ELF-1 (cell line): ENCODE measurements at places on chromosomes 13 and 19.

GRCh38 chr13:65149687-65150086 is 2080.4 kb downstream of the PCDH9 start:
- peak; percentile 33 for DNase-seq

DNA sequence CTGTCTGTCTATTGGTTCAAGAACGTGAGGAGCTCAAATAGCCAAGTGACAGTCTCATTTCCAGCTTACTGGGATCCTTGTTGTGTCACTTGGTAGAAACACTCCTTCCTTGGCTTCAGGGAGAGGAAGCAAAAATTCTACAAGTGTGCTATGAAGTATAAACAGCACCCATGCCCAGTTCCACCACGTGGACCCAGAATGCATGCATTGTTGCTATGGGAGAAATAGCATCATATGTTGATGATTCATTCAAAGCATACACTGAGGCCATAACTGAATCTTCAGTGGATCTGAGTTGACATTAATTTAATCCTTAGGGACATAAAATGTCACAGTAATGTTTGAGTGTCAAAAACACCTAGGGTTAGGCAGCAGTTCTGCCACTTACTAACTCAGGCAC is 199.0 kb upstream of the RXFP2 start:
- no peak for DNase-seq

DNA sequence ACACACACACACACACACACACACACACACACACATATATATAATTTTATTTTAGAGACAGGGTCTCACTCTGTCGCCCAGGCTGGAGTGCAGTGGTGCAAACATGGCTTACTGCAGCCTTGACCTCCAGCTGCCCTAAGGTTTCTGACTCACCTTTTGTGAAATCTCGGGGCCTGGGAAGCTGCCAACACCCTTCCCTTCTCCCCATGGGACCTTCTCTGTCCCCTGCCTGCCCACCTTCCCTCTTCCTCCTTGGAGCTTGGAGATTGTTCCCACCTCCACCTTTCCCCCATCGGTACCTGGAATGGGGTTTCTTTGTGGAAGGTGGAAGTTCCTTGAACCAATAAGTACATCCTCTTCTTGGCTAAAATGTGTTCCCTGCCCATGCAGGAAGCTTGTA is 6.3 kb downstream of the ARRDC5 start:
- no peak for DNase-seq

GRCh38 chr19:10838377-10838776 is 2.4 kb upstream of the TMED1 start:
- DNase-seq, result no peak

GRCh38 chr19:56508290-56508778 is 679 bp downstream of the ZNF471 start:
- DNase-seq, result no peak

DNA sequence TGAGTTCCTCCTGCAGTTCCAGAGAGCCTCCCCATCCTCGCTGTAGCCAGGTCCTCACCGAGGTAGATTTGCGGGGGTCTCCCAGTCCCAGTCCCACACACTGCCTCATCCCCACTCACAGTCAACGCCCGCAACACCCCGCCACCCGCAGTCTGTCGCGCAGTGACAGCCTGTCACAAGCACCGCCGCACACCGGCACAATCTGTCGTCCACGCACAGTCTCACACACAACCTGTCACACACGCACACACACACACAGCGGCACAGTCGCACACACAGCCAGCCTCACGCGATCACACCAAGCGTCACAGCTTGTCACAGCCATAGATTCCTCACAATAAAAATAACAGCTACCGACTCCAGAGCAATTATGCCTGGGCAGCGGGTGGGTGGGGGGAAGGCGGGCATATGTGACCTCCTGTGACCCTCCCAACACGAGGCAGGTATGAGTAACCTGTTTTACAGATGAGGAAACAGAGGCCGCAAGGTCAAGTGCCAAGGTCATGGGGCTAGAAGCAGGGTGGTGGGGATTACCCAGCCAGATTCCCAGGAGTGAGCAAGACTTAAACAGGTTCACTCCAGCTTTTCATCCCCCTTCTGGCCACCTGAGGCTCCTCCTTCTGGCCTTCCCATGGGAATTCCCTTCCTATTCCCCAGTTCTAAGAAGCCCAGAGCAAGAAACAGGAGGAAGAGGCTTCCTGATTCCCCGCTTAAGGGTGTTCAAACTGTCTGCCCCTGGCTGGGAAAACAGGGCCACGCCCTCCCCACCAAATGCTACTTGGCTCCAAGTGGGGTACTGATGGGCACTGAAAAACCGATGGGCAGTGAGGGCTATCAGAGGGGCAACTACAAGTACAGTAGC is 13.9 kb downstream of the NFIX start:
- peak; percentile 72 for DNase-seq

GRCh38 chr13:26821672-26822071 is 61.1 kb upstream of the GPR12 start:
- DNase-seq, result no peak

- no peak for DNase-seq
These were observed 1.2 kb upstream of the SLAIN1 start for GRCh38 chr13:77696006-77696878.
